ENCODE measurements at places on chromosomes 6 and 20. TPM values are rescaled to one million over a fixed set of nuclear protein-coding genes. Genes with fewer than 3 reads are reported as not detected.

The RBBP9 gene
- 16.2 TPM for total RNA-seq

The RAD21L1 gene
- not detected for total RNA-seq

The GABRR2 gene
- total RNA-seq: not detected

The CCND3 gene
- 56.8 TPM for total RNA-seq

The BPI gene
- total RNA-seq: not detected
